ENCODE measurements at places on chromosomes 2 and 18.

DNA sequence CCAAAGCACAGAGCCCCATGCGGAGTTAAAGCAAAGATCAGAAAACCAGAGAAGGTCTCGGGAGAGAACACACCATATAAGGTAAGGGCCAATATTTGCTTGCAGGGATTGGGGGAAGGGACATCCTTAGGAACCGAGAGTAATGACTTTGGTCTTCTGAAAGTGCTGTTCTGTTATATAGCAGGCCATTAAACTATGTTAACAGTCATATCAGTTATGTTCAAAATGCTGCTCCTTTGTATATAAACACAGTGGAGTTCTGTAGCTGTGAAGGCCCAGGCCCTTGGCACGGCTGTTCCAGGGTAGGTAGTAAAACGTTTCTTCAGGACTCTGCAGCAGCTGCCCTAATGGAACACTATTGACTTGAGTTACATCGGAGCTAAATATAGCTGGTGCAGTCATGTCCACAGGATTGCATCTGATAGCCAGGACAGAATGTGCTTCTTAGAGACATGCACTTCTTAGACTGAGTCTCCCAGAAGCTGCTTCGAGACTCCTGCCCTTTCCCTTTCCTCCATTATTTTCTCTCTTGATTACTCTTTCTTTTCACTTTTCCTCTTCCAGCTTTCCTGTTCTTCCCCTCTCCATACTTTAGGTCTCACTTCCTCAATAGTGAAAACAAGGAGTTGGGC, 122.4 kb downstream of the SETBP1 start:
- no peak for DNase-seq

GRCh38 chr2:216661639-216662375, 28.6 kb downstream of the IGFBP2 start:
- DNase-seq = no peak

- no peak for DNase-seq
Observed at GRCh38 chr2:174337337-174338146, 2.8 kb downstream of the SP9 start.

GRCh38 chr18:11249391-11249790, 100.0 kb upstream of the PIEZO2 start:
- DNase-seq = no peak

DNA sequence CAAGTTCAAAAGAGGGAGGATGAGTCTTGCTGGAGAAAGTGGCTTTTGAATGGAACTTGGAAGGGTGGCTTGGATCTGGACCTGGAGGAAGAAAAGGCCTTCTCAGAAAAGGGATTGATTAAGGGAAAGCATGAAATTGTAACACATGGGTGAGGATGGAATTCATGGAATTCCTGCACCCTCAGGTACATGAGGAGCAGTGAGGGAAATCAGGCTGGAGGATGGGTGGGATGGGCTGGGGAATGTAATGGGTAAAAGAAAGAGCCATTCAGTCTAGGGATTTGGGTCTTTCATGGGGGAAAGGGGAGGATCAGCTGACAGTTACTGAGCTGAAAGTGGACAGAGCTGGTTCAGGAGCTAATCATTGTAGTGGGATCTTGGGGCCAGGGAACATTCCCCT, 51.2 kb upstream of the HAAO start:
- DNase-seq = no peak

GRCh38 chr2:3450385-3451010, 68.8 kb downstream of the ADI1 start:
- no peak for DNase-seq

DNA sequence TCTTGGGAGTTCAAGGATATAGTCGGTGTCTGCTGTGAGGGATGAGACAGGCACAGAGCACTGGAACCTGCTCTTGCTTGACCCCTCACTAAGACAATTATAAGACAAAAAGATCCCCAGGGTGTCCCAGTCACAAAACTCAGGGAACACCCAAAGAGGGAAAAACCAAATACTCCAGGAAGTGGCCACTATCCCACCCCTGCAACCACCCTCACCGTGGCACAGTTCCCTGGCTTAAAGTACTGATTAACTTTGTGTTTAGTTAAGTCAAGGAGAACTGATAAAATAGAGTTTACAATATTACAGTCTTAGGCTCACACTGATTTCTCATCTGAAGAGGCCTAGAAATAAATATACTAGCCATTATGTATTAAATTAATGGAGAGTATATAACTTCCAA, 13.5 kb downstream of the IL36B start:
- DNase-seq = no peak

DNA sequence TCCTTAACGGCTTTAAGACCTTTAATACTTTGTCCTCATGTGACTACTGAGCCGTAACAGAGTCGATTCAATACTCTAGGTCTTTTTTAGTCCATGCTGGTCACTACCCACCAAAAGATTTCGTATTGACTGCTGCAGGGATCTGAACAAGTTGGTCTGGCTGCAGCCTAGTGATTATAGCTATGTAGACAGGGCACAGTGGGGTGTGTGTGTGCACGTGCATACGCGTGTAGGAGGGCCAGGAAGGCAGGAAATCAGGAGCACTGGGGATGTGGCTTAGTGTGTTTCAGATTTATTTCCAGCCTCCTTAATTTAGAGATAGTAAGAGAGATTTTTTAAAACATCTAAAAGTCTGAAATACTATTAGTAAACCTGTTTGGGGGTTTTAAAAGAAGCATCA, 161.4 kb downstream of the MYO3B start:
- no peak for DNase-seq

DNA sequence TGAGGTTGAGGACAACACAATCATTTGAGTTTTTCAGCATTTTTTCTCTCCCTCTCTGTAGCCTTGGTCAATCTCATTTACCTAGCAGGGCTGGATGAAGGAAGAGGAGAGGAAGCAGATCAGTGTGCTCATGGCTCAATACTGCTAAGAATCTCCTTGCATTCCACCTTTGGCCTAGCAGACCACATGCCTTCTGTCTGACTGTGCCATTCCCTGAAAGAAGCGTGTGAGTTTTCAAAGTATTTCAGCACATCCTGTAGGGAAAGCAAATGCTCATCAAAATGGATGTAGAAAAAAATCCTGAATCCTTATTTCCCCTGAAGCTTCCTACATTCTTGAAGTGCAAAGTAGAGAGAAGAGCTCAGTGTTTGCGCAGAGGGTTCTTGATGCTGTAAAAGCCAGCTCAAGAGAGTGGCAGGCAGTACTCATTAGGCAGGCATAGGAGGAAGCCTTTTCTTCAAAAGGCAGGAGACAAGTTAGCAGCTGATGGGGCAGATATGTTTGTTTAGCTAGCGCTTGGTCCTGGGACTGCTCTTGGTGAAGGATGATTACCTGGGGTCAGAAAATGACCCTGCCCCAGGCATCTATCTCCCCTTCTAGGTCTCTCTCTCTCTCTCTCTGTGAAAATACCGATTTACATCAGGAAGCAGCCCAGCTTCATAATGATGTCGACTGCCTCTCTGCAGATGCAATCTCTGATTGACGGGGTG, 14.4 kb upstream of the PIK3C3 start:
- DNase-seq = no peak

- DNase-seq = no peak
Observed at GRCh38 chr2:238487652-238488346, 61.1 kb downstream of the ASB1 start.

DNA sequence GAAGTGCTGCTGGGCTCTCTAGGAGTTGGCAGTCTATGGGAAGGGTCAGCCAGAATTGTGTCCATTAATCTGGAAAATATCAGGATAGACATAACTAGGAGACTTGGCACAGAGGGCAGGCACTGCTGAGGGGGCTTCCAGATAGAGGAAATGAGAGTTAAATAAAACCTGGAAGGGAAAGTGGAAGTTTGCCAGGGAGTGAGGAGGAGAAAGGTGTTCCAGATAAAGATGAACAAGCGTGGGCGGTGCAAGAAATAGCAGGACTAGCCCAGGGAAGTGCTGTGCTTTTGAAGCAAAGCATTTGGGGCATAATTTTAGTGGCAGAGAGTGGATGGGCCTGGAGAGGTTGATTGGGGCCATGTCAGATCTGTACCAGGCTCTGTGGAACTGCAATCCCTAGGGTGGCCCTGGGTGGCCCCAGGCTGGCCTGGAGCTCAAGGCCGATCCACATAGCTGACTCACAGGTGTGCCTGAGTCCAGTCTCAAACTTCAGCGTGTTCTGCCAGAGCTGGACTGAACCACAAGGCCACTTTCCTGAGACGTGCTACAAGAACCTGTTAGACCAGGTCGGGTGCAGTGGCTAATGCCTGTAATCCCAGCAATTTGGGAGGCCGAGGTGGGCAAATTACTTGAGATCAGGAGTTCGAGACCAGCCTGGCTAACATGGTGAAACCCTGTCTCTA, 26.9 kb downstream of the GALM start:
- no peak for DNase-seq

DNA sequence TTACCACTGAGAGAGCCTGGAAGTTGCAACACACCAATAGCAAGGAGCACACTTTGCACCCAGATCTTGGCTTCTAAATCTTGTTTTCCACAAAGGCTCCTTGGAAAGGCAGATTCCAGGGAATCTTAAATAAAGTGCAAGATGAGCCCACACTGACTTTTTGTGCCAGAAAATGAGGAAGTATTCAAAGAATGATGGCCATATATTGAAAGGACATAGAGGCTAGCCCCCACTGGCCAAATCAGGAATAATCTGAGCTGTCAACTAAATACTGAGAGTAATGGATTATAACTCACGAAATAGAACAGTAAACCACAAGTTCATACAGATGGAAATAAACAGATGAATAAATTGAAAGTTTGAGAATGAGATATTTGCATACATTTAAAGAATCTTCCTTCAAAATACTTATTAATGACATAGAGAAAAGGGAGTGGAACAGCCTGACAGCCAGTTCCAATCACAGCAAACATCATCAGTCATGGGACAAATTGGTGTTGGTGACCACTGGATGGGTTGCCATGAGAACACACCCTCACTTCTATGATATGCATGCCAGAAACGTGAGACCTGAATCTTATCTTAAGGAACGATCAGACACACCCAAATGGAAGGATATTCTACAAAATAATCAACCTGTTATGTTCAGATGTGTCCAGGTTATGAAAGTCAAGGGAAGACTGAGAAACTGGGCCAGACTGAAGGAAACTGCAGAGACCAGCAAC, 12.2 kb upstream of the ACKR3 start:
- no peak for DNase-seq

DNA sequence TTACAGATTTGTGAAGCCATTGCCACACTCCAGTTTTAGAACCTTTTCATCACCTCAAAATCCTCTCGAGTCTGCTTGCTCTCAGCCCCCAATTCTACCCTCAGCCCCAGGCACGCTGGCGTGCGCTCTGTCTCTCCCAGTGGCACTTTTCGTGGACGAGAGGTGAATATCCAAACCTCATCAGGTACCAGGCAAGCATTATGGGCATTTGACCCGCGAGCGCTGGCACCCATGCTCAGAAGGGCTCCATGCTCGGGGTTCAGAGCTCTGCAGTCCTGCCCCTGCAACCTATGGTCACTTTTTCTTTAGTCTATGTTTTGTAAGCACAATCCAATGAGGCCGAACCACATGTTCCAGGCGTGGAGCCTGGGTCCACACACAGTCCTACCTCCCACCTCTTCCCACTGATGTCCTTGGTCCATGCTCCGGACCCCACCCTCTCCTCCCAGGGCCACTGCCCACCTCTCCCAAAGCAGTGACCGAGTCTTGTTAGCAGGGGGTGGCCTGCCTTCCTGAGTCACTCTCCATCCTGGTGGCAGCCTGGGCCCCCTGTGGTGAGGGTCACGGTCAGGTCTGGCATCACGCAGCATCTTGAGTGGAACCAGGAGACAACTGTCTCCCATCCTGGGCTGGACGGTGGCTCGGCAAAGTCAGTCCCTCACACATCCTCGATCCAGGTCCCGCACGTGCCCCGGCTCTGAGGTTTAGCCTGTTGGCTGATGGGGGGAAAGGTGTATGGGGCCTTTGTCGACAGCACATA, 256.9 kb downstream of the NDUFA10 start:
- DNase-seq = no peak

DNA sequence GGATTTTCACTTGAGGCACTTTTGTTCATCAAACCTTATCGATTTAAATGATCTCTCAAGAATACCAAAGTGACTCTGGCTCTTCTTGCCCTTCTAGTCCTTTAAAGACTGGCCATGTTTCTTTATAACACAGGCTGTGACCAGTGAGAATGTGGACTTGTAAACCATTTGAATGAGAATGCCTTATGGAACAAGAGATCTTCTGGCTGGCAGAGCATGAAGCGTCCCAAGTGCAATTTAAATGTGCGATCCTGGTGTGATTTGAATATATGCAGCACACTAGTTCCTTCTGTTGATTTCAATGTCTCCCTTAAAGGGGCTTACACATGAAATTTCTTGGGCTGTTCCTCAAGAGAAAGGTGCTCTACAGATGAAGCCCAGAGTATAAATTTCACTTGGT, 262.4 kb upstream of the CCDC68 start:
- DNase-seq = no peak

DNA sequence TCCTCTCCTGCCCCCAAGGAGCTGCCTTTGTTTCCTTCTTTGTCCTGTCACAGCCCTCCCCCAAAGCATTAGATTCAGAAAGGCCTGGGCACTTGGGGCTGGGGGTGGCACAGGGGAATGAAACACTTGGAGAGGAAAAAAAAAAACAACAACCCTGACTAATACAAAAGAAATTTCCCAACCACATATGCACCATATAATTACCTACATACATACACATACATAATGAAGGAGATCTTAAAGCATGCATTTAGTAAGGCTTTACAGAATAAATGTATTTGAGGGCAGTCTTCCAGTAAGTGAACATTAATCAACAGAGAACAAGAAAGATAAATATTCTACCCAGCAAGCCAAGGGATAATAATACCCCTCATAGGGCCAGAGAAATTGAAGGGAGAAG, 70.0 kb upstream of the PPP1CB start:
- no peak for DNase-seq

- DNase-seq = no peak
Observed at GRCh38 chr2:178059681-178060080, 12.9 kb downstream of the PDE11A start.

DNA sequence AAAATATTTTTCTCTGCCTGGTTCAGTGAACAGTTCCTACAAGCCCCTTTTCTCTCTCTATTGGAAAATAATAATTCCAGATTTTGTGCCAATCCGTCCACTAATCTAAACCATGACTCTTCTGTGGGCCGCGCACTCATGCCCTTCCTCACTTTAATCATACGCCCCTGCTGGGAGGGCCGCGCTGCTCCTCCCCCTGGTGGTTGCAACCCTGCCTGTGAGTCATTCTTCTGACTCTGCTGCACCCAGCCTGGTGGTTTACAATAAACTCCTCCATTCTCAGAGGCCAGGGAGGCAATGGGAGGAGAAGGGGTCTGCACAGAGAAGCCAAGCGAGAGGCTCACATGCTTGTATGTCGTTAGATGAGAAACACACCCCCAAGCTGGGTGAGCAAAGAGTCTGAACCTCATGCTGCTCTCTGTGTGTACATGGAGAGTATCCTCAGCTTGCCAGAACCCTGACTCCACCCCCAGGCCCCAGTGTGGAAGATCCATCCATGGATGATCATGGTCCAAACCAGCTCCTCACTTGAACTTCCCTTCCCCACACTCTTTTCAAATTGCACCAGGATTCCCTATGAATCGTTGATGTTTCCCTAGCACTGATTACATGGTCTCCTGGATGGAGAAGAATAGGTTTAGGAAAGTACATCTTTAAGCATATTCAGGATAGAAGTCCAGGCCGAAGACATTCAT, 228.9 kb downstream of the ANKRD30B start:
- no peak for DNase-seq

- DNase-seq = peak; percentile 90
Observed at GRCh38 chr2:73112913-73113854, at the start of gene RAB11FIP5. Gene RAB11FIP5, minus strand, starts transcription at chr2:73112948. Its CDS starts 171 bp downstream, at chr2:73112777.
